ENCODE measurements at places on chromosomes 12 and 14.

DNA sequence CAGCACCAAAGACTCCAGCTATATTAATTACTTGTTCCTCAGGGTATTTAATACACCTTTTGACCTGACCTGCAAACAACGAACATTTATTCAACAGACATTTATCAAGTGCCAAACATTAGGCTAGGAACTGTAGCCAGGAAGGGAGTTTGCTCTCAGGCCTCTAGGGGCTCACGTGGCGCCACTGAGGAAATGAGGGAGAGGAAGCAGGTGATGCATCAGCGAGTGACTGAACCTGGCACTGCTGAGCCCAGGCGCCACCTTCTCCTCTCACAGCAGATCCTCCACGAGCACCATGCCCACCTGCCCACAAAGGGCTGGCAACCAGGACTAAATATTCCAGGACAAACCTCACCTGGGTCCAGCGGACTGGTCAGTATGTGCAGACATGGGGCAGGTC is 50.2 kb downstream of the SETD3 start:
- no peak for DNase-seq

DNA sequence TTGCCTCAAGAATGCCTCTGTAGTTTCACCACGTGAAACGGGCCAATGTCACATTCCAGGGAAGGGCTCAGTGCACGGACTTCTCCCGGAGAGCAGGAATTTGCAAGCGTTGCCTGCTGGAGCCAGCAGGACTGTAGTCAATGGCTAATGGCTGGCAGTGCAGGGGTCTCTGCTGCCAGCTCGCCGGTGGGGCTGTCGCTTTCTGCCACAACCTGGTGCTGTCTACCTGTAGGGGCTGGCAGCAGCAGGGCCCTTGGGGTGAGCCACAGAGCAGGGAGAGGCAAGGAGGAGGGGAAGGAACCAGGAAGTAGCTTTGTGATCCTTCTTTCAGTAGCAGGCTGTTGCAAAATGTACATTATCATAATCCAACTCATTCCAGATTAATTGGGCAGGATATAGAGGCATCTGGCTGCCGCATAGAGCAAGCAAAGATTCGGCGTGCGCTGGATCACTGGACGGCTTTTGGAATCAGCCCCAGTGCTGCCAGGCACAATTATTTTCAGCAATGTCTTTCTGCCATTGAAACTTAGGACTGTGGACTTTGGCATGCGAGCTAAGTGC is 114.1 kb downstream of the PAPOLA start:
- no peak for DNase-seq

- no peak for DNase-seq
These were observed 28.6 kb downstream of the GNS start for GRCh38 chr12:64730588-64730969.

- DNase-seq, result no peak
These were observed 1006.0 kb upstream of the USP15 start for GRCh38 chr12:61254225-61254624.

- peak; percentile 9 for DNase-seq
These were observed at the start of gene PAH for GRCh38 chr12:102917026-102917787. Gene PAH (minus strand): TSS chr12:102917244. CDS start chr12:102917130, 114 bp downstream.

GRCh38 chr14:50059763-50060616 is 56.4 kb downstream of the VCPKMT start:
- DNase-seq, result no peak

- DNase-seq, result no peak
These were observed 19.6 kb downstream of the SLC25A29 start for GRCh38 chr14:100286484-100287191.

DNA sequence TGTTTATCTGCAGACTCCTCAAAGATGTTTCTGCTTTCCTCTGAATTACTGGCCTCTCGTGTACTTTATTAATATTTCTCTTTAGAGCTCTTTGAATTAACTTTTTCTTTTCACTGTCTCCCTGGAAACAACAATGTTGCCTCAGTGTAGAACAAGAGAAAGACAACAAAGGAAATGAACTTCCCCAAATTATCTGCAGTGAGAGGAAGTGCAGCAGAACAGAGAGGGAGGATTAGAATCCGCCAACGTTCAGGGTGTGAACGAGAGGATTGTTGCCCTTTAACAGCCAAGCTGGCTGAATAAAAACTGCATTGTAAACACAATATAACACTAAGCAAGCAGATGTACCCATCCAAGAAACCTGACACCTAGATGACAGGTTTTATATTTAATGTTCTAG is 375.9 kb downstream of the GALC start:
- no peak for DNase-seq

- DNase-seq, result no peak
These were observed 105.1 kb downstream of the GCH1 start for GRCh38 chr14:54797556-54797955.

- peak; percentile 64 for DNase-seq
These were observed at the start of gene UTP20 for GRCh38 chr12:101280006-101280505. Gene UTP20 (plus strand): TSS chr12:101280105. CDS start chr12:101280283, 178 bp downstream.

GRCh38 chr12:30813525-30814294 is 59.0 kb upstream of the CAPRIN2 start:
- DNase-seq, result no peak

DNA sequence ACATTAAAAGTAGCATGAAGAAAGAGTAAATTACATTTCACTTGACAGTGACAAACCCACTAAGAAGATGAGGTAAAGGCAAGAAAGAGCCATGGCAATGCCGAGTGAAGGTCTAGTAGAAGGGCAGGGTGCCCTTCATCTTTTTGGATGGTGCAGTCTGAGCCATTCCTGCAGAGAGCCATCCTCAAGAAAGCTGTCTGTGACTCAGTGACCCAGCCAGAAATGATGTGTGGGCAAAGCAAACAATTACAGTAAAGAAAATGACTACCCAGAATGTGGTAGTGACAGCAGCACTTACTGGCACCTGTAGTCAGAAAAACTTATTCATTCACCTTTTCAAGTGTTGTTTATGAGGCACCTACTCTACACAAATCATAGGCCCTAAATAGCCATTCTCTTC is 281.7 kb downstream of the DUSP6 start:
- DNase-seq, result no peak

GRCh38 chr14:68458840-68459469 is 333.9 kb downstream of the ZFP36L1 start:
- no peak for DNase-seq

GRCh38 chr12:98406378-98406777 is 109.0 kb upstream of the TMPO start:
- DNase-seq, result no peak

DNA sequence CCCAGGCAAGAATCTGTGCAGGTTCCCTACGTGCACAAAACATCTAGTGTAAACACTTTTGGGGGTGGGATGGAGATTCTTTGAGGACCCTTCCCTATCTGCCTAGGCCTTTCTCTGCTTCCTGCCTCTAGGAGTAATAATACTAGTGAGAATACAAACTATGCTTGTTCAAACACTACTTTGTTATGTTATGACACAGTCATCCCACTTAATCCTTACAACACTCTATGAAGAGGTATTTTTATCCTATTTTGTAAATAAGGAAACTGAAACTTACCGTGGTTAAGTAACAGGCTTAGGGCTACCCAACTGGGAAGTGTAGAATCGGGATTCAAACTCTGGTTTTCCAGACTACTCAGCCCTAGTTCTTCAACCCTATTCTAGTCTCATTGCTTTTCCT is 96.5 kb downstream of the KCNA5 start:
- DNase-seq, result no peak

GRCh38 chr12:21984375-21984774 is 43.1 kb upstream of the ABCC9 start:
- no peak for DNase-seq

- DNase-seq, result no peak
These were observed 554 bp upstream of the DEGS2 start for GRCh38 chr14:100159865-100160533.

GRCh38 chr12:15186597-15186996 is 34.6 kb downstream of the RERG start:
- no peak for DNase-seq

DNA sequence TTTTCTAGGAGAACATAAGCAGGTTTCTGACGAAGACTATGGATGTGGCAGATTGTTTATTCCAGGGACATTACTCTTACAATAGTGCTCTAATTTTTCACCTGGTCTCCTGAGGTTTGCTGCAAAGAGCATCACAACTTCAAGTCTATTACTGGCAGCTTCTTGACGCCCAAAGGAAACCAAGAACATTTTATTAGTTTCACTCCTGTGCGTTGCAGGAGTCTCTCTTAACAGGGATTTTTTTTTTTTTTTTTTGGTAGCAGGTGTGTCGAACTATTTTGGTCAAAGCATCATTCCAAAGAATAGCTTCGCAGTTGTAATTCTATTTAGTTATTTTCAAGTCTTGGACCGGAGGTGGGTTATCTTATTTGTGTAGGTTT is 1.2 kb downstream of the ANO4 start:
- DNase-seq, result no peak

DNA sequence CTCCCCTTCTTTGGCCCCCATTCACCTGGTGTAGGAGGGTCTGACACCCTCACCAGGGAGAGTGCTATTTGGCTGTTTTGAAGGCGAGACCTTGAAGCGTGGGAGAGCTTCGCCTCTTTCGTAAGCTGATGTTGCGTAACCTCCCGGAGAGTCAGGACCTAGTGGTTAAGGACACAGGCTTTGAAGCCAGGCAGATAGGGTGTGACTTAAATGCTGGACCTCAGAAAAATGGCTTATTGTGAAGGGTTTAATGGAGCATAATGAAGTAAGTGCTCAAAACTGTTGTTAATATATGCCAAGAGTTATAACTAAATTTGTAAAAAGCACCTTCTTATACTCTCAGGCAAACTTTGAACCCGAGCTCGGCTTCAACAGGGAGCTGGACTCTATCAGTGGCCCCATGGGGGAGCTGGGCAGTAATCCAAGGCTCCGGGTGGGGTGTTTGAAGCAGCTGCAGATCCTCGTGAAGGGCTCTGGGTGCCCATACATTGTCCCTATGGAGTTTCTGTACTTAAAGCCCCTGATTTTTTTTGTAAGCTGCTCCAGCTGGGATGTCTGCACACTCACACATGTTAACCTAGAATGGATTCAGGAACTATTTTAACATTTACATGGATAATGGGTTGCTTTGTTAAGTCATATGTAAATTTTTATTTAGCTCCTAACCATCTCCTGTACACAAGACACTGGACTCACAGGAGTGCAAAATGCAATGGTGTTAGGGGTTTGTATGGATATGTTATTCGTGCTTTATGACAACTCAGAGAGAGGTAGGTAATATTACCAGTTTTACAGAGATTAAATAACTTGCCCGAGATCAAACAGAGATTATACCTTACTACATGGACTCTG is 26.0 kb downstream of the PPFIBP1 start:
- DNase-seq, result no peak

- no peak for DNase-seq
These were observed 140.3 kb downstream of the GCH1 start for GRCh38 chr14:54762296-54762695.

GRCh38 chr12:121516437-121517011 is 64.3 kb downstream of the KDM2B start:
- DNase-seq, result no peak

GRCh38 chr12:108214486-108214885 is 85.4 kb downstream of the WSCD2 start:
- peak; percentile 29 for DNase-seq

DNA sequence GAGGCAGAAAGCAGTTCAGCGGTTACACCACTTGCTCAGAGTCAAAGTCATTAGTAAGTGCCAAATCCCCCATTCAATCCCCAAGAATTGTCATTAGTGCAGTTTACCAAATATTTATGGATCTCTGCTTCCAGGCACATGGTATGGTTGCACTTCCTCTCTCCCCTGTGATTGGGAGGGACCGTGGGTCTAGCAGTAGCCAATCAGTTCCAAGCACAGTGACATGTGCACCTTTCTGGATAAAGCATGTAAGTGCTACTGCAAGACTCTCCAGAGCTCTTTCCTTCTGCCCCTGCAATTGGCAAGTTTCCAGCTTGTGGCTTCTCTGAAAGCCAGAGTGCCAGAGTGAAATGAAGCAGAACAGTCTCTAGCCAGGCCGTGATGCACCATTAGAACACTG is 85.3 kb upstream of the FLRT2 start:
- DNase-seq, result no peak

GRCh38 chr14:50874757-50875156 is 2.9 kb downstream of the ABHD12B start:
- DNase-seq, result no peak

- DNase-seq, result no peak
These were observed 54.0 kb upstream of the PDE3A start for GRCh38 chr12:20314328-20314727.

- DNase-seq, result no peak
These were observed 119.4 kb downstream of the SLC15A5 start for GRCh38 chr12:16158050-16158449.

- no peak for DNase-seq
These were observed 609.3 kb downstream of the DIO2 start for GRCh38 chr14:79602045-79602444.

- no peak for DNase-seq
These were observed 428.9 kb upstream of the ATXN7L3B start for GRCh38 chr12:74108729-74109128.

- DNase-seq, result no peak
These were observed 12.6 kb upstream of the ABHD12B start for GRCh38 chr14:50859296-50859624.

GRCh38 chr14:100363053-100363452 is 39.9 kb downstream of the SLC25A47 start:
- no peak for DNase-seq

DNA sequence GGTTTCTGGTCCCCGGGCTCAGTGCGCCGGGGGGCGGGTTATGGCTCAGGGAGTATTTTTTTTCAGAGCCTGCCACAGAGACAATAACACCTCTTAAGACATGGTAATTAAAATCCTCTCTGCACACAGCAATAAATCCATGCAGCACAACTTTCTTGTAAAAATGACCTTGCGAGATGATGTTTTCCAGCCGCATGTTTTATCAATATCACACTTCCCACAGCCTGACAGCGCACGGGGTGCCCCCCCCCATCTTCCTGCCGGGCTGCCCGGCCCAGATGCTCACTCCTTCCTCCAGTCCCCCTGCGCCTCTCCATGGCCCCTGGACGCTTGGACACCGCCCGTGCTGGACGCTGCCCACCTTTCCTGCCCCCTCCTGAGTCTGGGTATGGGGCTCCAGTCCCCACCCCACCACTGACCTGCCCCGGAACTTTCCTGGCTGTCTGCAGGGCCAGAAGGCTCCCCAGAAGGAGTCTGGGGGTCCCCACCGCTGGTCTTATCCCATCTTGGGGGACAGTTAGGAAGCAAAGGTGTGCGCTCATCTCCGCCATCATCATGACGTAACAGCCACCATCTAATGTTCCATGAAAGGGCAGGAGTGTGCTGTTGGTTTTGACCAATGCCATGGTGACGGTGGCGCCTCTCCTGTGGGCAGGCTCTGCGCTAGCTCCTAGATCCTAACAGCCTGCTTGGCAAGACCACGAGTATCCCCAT is 182.9 kb downstream of the KIF26A start:
- DNase-seq, result no peak

DNA sequence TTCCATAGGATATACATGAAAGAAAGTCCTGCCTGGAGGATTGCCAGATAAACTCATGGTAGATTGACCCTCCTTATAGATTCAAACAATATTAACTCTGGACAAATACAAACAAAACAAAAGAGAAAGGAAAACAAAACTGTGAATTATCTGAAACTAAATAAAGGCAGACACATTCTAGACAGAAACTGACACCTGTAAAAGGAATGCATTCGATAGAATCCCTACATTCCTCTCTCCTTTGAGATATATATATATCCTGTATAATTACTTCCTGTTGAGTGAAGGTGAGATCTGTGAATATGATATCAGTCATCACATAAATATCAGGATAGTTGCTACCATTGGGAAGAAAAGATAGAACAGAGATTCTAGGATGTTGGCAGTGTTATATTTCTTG is 948.4 kb upstream of the ATXN7L3B start:
- no peak for DNase-seq

GRCh38 chr12:14138495-14138894 is 157.1 kb upstream of the GRIN2B start:
- no peak for DNase-seq

- DNase-seq, result no peak
These were observed 169.9 kb downstream of the CRADD start for GRCh38 chr12:93846936-93847516.

- no peak for DNase-seq
These were observed 303.9 kb downstream of the NOVA1 start for GRCh38 chr14:26293909-26294308.

Data from GM12892 (cell line).